ENCODE measurements at places on chromosomes 11 and 22. TPM values are rescaled to one million over a fixed set of nuclear protein-coding genes. Genes with fewer than 3 reads are reported as not detected.

Gene MS4A8
- not detected for polyA plus RNA-seq

Gene ART1
- polyA plus RNA-seq = not detected

Gene ANKRD49
- polyA plus RNA-seq = 11.5 TPM

Gene GAL3ST1
- polyA plus RNA-seq = 0.15 TPM

Gene SERHL2
- polyA plus RNA-seq = 6.0 TPM

Gene P2RY2
- polyA plus RNA-seq = 26.0 TPM

Gene TMPRSS13
- polyA plus RNA-seq = 16.7 TPM

Gene AMOTL1
- polyA plus RNA-seq = 15.4 TPM

Gene MYRF
- 0.18 TPM for polyA plus RNA-seq

Gene C1QTNF4
- polyA plus RNA-seq = 0.47 TPM

Gene TRIM77
- not detected for polyA plus RNA-seq

Gene BDNF
- polyA plus RNA-seq = 0.37 TPM

Gene RAB1B
- 129 TPM for polyA plus RNA-seq

Gene LDHAL6A
- polyA plus RNA-seq = not detected

Gene TRIM29
- 1,078 TPM for polyA plus RNA-seq

Gene CEND1
- polyA plus RNA-seq = 0.10 TPM

Gene FAM89B
- polyA plus RNA-seq = 27.9 TPM

Gene KRTAP5-11
- not detected for polyA plus RNA-seq

Gene UBQLN3
- not detected for polyA plus RNA-seq

Gene RCOR2
- polyA plus RNA-seq = 0.13 TPM

Gene MS4A6A
- 11.4 TPM for polyA plus RNA-seq

Gene OR56A5
- polyA plus RNA-seq = not detected

Gene OR56B4
- polyA plus RNA-seq = not detected

Gene FGF19
- polyA plus RNA-seq = not detected

Gene CD3E
- 4.6 TPM for polyA plus RNA-seq

Gene KCNK7
- polyA plus RNA-seq = 19.8 TPM

Gene E2F8
- polyA plus RNA-seq = 3.9 TPM

Gene CACNA1I
- 0.09 TPM for polyA plus RNA-seq

Gene AIFM3
- polyA plus RNA-seq = 1.1 TPM

Gene KLHL22
- 5.7 TPM for polyA plus RNA-seq

Gene CYTH4
- polyA plus RNA-seq = 1.4 TPM

Data from esophagus (tissue), 2 donors.